ENCODE measurements at places on chromosomes 3 and 15. TPM values are rescaled to one million over a fixed set of nuclear protein-coding genes. Genes with fewer than 3 reads are reported as not detected.

Gene STRIT1
- not detected for total RNA-seq

Gene SAMMSON
- 0.57 TPM for total RNA-seq

Gene PLA2G4F
- not detected for total RNA-seq

Gene HOMER2
- 60.8 TPM for total RNA-seq

Gene KLHL24
- total RNA-seq, result 79.1 TPM
